ENCODE measurements at places on chromosomes 6 and 20. TPM values are rescaled to one million over a fixed set of nuclear protein-coding genes. Genes with fewer than 3 reads are reported as not detected.
A peak's percentile ranks its signal among the peaks of the same experiment; 100 is the strongest.

- DNase-seq: no peak
These were observed 106.4 kb upstream of the ASCC3 start for GRCh38 chr6:100987556-100987955.

DNA sequence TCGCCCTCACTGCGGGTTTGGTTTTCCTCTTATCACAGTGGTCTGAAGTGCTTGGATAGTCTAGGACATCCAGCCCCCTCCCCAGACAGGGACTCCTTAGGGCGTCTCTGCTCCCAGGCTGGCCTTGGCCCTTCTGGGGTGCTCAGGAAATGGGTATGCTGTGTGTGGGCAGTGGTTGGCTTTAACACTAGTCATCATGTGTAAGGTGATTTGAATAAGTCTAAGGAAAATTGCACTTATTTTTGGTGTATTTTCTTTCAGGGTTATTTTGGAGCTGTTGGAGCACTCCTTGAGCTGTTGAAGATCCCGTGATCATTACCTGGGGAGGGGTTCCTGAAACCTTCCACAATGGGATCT lies 33.8 kb downstream of the PANK2 start:
- DNase-seq: no peak

- DNase-seq: no peak
These were observed 12.7 kb downstream of the LRRN4 start for GRCh38 chr20:6040958-6041807.

DNA sequence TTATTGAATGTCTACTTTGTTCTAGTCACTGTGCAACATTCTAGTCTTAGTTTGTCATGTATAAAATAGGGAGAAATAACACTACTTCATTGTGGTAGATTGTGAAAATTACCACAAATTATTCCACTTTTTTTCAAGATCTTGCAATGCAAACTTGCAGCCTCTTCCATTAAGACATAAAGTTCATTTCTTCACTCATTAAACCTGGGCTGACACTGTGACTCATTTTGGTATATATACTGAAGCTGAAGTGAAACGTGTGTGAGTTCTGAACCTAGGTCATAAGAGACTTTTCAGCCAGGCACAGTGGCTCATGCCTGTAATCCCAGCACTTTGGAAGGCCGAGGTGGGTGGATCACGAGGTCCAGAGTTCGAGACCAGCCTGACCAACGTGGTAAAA lies 329.0 kb downstream of the BCKDHB start:
- no peak for DNase-seq

The HSPA1L gene
- 1.1 TPM for total RNA-seq

The PRSS16 gene
- total RNA-seq: 32.9 TPM

The PSORS1C1 gene
- total RNA-seq: 4.9 TPM

- no peak for DNase-seq
These were observed 268.9 kb downstream of the HIVEP2 start for GRCh38 chr6:142676027-142676443.

The RGS17 gene
- 0.61 TPM for total RNA-seq

DNA sequence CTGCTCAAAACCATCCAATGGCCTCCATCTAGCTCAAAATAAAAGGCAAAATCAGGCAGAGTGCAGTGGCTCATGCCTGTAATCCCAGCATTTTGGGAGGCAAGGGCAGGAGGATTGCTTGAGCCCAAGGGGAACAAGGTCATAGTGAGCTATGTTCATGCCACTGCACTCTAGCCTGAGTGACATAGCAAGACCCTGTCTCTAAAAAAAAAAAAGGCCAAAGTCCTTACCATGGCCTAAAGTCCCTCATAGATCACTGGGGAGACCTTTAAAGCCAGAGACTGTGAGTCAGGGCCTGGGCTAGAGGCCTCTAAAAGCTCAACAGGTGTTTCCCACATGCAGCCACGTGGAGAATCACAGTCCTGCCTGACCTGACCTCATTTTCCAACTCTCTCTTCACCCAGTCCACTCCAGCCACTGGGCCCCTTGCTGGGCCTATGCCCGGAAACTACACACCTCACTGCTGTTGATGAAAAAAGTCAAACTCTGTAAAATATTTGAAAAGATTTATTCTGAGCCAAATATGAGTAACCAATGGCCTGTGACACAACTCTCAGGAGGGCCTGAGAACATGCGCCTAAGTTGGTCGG lies 28.2 kb upstream of the TAB2 start:
- DNase-seq: no peak

GRCh38 chr20:6780433-6781190 lies 13.1 kb downstream of the BMP2 start:
- peak; percentile 15 for DNase-seq

GRCh38 chr6:45148278-45148677 lies 179.9 kb upstream of the RUNX2 start:
- DNase-seq: no peak

The HLA-F gene
- 188 TPM for total RNA-seq

- DNase-seq: no peak
These were observed 742 bp upstream of the CEP85L start for GRCh38 chr6:118652051-118652615.

DNA sequence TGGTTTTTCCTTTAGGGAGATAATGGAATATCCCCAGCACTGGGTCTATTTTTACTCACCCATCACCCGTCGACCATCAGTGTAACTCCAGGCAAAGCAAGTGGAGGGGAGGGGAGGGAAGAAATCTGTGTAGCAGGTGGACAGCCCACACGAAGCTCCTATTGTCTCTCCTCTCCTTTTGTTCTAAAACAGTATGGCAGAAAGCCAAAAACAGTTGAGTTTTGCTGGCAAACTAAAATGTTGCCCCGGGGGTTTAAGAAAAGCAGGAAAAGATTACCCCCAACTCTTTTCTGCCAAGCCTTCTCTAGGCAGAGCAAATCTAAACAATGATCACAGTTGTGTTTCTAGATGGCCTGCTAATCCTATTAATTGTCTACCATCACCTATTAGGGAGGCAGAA lies 89.7 kb downstream of the PREP start:
- no peak for DNase-seq

- no peak for DNase-seq
These were observed 17.2 kb upstream of the SCP2D1 start for GRCh38 chr20:18796282-18796833.

The PNLDC1 gene
- not detected for total RNA-seq

The KCNK16 gene
- not detected for total RNA-seq

DNA sequence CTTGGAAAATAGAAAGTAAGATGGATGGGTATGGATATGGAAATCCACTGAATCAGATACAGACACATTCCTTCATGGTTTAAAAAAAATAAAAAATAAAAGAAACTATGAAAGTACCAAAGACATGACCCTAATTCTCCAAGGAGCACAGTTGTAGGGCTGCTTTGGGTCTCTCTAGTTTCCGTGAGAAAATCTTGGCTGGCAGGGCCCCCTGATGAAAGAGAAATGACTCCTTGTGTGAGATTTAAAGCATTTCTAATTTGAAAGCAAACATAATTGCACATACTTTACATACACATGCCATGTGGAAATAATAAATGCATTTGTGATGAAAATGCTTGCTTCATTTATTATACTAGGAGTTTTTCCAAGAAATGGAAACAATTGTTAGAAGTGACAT lies 593.9 kb upstream of the BTBD3 start:
- DNase-seq: no peak

The MICB gene
- 1.2 TPM for total RNA-seq

The RCAN2 gene
- total RNA-seq: 9.8 TPM

DNA sequence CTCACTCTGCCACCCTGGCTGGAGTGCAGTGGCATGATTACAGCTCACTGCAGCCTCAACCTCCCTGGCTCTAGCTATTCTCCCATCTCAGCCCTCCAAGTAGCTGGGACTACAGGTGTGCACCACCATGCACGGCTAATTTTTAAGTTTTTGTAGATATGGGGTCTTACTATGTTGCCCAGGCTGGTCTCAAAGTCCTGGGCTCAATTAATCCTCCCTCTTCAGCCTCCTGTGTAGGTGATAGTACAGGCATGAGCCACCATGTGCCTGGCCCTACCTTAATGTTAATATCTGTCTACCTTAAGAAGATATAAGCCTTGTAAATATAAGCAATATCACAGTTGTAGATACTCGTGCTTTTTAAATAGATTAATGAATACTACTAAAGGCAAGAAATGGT lies 16.7 kb downstream of the EEF1A1 start:
- no peak for DNase-seq

- no peak for DNase-seq
These were observed 23.7 kb downstream of the RANBP9 start for GRCh38 chr6:13687917-13688351.

GRCh38 chr6:123804014-123804786 lies 535 bp downstream of the NKAIN2 start:
- no peak for DNase-seq

GRCh38 chr20:31833130-31833930 lies 12.1 kb downstream of the FOXS1 start:
- no peak for DNase-seq

DNA sequence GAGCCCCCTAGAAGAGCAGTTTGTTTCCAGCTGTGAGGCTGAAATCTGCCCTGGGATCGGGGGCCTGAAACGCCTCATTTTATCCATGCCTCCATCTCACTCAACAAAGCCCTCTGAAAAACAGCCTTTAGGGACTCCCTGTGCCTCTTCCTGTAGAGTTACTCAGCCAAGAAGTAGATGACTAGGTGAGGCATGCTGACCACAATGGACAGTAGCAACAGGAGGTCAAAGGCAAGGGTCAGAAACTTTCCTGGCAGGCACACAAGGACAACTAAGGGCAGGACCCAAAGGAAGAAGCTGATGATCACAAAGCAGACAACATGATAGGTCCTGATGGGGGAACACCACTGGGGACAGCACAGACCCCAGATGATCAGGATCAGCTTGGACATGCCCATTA lies 12.8 kb downstream of the MAS1L start:
- DNase-seq: no peak

DNA sequence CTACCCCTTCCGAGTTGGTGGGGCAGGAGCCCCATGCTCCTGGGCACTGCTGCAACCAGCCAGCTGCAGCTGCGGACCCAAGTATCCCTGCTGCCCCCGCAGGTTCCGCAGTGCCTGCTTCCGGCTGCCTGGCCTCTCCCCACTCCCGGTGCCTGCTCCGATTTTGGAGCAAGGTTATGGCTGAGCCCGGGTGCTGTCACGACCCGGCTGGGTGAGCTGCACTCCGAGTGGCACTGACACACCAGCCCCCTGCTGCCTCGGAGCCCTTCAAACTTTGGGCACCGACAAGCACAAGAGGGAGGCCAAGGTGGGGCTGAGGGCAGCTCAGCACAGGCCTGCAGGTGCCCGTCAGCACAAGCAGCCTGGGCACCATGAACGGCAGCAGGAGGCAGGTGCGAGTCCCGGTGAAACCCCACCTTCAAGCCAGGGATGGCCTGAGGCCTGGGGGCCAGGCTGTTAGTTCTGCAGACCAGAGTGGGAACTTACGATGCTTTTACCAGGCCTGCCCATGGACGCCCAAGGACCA lies 25.9 kb upstream of the HACE1 start:
- DNase-seq: no peak

- no peak for DNase-seq
These were observed 109.2 kb upstream of the TMEM170B start for GRCh38 chr6:11428371-11428770.

- no peak for DNase-seq
These were observed 15.0 kb upstream of the TBX18 start for GRCh38 chr6:84779380-84779779.

GRCh38 chr6:124496334-124496733 lies 465.9 kb upstream of the RNF217 start:
- no peak for DNase-seq

The LRRC73 gene
- total RNA-seq: 0.95 TPM

GRCh38 chr6:48996461-48997119 lies 466.5 kb downstream of the MMUT start:
- no peak for DNase-seq

GRCh38 chr6:149934249-149935156 lies 7.3 kb upstream of the ULBP2 start:
- DNase-seq: peak; percentile 73

DNA sequence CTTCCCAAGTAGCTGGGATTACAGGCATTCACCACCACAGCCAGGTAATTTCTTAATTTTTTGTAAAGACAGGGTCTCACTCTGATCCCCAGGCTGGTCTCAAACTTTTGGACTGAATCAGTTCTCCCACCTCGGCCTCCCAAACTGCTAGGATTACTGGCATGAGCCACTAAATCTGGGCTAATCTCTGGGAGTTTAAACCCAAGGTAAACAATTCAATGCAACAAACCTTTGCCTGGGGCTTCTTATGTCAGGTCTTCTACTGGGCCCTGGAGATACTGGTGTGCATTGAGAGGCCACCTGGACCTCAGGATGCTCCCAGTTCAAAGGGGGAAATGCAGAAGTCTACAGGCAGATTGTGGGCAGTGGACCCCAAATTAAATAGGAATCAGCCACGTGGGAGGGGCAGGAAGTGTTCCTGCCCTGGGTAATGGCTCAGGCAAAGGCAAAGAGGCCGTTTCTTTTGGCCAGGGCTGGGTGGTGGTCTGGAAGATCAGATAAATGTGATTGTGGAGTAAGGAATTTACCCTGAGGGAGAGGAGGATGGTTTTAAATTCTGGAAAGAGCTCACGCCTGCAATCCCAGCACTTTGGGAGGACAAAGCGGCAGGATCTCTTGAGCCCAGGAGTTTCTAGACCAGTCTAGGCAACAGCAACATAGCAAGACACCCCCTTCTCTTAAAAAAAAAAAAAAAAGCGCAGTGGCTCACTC lies 1.3 kb upstream of the MYBL2 start:
- DNase-seq: no peak

DNA sequence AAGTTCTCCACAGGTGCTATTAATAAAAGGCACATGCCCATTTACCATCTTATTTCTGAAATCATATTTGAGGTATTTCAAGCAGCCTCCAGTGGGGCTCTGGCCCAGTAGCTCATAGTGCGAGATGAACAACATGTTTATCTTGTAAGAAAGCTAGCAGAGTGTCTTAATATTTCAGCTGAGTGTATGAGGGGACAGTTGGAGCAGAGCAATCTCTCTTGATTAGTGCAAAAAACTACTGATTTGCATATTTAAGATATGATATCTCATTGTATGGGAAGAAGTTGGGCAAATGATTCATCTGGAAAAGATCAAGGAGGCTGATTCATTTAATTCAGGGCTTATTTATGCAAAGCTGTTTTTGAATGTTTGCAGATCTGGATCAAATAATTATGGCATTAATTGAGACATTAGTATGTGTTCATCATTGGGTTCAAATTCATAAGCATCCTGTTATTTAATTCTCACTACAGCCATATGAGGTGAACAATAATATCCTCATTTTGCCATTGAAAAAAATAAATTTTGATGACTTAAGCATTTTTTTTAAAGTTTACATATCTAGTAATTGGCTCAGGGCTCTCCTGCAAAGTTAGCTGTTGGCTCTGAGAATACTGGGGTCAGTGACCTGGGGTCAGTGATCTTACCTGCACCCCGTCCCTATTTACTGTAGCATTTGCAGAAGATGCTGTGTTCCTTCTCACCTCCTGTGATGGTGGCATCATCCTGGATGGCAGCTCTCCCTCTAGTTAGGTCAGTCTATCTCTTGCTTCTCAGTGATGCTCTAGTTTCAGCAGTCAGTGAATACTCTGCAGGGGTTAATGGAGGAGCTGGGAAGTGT lies 24.1 kb upstream of the GCLC start:
- no peak for DNase-seq

DNA sequence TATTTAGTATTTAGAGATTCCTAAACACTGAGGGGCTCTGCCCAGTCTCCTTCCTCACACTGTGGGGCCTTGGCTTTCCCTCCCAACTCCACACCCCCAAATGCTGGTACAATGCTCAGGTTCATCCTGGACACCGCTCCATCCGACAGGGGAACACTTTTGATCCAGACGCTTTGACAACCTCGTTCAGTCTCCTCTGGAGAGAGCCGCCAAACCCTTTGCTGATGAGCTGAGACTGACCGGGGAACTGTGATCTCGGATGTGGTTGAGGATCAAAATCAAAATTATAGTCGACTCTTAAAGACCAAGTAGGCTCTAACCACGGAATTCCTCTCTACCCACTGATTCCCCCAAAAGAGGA lies 38.8 kb upstream of the HLA-E start:
- no peak for DNase-seq

The LINC00237 gene
- total RNA-seq: not detected
